ENCODE measurements at places on chromosomes 6 and 20. TPM values are rescaled to one million over a fixed set of nuclear protein-coding genes. Genes with fewer than 3 reads are reported as not detected.
A peak's percentile ranks its signal among the peaks of the same experiment; 100 is the strongest.

KIF6 gene
- total RNA-seq: under 0.01 TPM

PKIB gene
- 13.1 TPM for total RNA-seq

ANKRD6 gene
- 0.28 TPM for total RNA-seq

DNA sequence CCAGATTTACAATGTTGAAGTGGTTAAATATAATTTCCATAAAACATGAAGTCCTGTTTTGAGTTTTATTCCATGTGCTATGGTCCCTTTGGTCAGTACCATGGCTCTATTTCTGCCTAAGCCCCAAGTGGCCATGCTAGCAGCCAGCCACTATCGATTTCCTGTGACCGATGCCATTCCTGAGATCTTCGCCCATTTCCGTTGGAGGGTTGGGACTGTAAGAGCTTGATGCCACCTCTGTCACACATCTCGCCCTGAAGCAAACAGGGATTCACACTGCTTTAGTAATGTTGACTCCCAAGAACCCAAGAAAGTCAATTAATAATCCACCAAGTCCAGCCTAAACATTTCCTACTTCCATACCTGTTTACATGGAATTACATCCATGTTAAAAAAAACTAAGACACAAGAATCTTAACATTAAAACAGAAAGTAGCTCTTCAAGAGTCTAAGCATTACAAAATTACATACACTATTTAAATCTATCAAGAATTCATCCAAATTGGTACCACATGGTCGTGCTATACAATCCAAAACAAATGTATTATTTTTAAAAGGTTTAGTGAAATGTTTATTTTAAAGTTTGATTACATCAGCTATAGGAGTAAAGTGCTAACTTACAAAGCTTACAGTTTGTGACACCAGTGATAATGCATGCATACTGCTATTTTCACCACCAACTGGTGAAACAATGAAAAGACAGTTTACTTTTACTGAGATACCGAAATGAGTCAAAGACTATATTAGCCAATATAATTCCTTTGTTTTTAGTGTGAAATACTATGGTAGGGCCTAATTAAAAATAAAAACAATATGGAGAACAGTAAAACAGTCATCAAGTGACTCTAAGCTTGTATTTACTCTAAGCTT, 2.5 kb downstream of the RBM39 start:
- peak; percentile 50 for DNase-seq

- DNase-seq: no peak
These were observed 345.3 kb downstream of the CDKAL1 start for GRCh38 chr6:20879526-20879925.

GRCh38 chr6:130010387-130010786, 8.0 kb upstream of the L3MBTL3 start:
- no peak for DNase-seq

DNA sequence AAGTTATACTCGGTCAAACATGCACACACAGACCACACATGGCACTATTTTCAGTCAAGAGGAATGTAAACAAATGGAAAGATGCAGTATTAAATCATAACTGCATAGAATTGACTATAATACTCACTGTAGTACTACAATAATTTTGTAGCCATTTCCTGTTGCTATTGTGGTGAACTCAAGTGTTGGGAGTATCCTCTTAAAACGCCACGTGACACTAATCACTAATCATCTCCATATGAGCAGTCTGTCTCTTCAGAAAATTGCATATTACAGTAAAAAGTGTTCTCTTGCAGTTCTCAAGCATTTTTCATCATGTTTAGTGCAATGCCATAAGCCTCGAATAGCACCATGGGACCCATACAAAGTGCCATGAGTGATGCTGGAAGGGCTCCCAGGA, 258.7 kb upstream of the ID4 start:
- DNase-seq: no peak

GRCh38 chr6:11416936-11417576, 120.5 kb upstream of the TMEM170B start:
- no peak for DNase-seq

GRCh38 chr6:141028791-141029280, 1103.9 kb upstream of the GJE1 start:
- no peak for DNase-seq

- no peak for DNase-seq
These were observed 135.5 kb upstream of the NUP153 start for GRCh38 chr6:17842014-17842776.

DNA sequence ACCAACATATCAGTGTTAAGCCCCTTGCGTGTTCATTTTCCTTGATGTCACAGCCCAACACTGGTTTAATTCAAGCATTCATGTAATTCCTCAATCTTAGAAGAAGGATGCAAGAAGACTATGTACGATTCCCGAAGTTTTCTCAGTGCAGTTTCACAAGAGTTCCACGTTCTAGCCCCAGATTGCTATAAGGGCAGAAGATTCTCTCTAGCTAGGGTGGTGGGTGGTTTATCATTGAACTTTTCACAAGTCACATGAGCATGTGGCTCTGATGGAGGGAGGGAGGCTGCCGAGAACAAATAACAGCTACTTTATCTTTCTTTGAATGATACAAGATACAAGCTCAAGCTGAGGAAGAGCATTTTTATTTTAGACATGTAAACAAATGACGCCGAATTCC, 71.9 kb upstream of the NHSL1 start:
- peak; percentile 26 for DNase-seq

GRCh38 chr20:35117196-35117595, 24.6 kb upstream of the TRPC4AP start:
- peak; percentile 74 for DNase-seq

RHAG gene
- not detected for total RNA-seq

DNA sequence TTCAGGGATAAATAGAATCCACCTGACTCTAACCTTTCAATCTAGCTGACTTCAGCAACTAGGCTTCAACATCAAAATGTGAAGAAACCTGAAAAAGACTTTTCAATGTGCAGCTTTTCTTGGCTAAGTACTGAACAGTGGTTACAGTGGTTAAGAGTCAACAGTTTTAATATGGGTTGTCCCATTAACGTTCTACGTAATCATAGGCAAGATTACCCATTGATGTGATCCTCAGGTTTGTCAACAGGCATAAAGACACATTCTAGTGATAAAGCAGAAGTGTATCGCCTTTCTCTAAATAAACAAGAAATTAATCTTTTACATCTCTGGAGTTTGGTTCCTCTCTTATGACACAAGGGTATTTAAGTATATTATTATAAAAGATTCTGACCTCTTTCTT, 154.1 kb upstream of the RUNX2 start:
- DNase-seq: no peak

SAMD3 gene
- total RNA-seq: 3.1 TPM

GRCh38 chr6:127366282-127367022, 23.0 kb upstream of the ECHDC1 start:
- DNase-seq: peak; percentile 98

DNAH8 gene
- under 0.01 TPM for total RNA-seq

SLC29A1 gene
- total RNA-seq: 4.1 TPM

MATN4 gene
- not detected for total RNA-seq

ISM1 gene
- not detected for total RNA-seq

- DNase-seq: no peak
These were observed 304.3 kb upstream of the SUPT3H start for GRCh38 chr6:45681860-45682511.

DNA sequence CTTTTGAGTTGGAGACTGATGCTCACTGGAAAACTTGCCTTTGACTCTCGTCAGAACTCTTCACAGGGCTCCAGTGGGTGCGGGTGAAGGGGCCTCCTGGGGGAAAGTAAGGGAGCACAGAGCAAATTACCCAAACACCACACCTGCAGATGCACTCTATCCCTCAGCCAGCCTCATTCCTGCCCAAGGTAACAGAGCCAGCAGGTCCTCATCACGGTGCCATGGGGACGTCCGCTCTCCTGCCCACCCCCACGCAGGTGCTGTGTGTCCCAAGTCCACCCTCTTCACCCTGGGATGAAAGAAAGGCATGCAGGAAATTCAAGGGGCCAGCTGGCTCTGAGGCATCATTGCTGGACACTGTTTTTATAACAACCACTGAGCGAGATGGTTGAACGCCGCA, 269.0 kb downstream of the SMOC2 start:
- no peak for DNase-seq

PPIL6 gene
- 0.18 TPM for total RNA-seq

- DNase-seq: no peak
These were observed 145.7 kb upstream of the MAN1A1 start for GRCh38 chr6:119495230-119495683.

- DNase-seq: peak; percentile 34
These were observed 286.0 kb downstream of the FOXC1 start for GRCh38 chr6:1895721-1896120.
